HT1080 (cell line): ENCODE measurements at places on chromosomes 6 and 20.

DNA sequence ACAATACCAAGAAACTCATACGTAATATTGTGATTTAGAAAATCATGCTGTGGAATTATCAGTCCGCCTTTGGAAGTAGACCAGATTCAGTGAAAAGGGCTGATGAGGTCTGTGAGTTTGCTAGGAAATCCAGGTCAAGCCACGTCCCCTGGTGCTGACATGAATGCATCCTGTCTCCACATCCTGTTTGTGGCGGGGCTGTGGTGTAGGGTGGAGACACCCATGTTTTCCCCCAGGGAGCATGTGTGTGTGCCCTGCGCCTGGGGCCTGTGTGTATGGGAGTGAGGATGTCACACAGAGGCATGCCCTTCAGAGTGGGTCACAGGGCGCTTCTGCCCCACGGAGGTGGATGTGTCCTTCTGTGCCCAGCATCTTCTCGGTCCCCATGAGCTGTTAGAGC lies 109.1 kb downstream of the SASH1 start:
- DNase-seq = no peak

DNA sequence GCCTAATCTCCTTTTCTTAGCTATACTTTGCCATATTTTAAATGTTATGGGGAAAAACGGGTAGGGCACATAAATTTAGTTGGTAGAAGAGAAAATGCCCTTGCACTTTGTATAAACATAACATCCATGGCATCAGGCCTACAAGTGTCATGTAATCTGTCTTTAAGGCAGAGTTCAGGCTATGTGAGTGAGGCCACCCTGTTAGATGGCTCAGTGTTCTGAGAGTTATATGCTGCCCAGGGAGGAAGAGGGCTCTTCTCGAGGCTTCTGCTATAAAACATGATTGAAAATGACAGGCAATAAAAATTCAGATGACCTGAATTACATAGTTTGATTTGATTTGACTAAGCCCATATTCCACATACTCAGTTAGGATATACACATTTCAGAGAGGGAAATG lies 553.6 kb upstream of the MAP3K7 start:
- no peak for DNase-seq

DNA sequence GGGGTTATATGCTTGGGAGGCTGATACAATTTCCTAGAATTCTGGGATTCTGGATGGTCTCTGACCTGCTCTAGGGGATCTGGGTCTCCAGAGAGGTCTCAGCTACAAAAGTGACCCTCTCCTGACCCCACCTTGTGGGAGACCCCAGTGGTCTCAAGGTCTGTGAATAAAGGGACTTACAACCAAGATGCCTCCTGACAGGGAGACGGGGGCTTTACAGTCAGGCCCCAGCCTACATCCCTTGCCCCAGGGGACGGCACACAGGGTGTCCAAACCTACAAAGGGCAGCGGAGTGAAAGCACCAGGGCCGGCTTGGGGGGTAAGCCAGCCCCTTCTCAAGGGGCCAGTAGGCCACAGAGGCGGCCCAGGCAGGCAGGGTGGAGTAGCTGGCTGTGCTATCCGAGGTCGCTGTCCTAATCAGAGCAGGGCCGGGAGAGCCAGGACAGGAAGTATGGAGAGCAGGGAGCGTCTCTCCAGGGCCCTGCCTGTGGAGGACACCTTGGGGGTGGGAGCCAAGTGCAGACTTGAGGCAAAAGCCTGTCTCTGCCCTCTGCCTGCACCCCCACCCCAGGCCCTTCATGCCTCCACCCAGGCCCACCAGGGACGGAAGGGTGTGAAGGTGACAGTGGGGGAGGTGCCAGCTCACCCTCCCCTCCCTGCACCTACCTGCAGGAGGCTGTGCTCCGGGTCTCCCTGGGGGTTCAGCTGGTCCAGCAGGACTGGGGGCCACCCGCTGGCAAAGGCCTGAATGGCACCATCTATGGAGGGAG lies 3.5 kb downstream of the GFRA4 start:
- no peak for DNase-seq

GRCh38 chr6:111031151-111031550 lies 49.3 kb downstream of the RPF2 start:
- DNase-seq = no peak

DNA sequence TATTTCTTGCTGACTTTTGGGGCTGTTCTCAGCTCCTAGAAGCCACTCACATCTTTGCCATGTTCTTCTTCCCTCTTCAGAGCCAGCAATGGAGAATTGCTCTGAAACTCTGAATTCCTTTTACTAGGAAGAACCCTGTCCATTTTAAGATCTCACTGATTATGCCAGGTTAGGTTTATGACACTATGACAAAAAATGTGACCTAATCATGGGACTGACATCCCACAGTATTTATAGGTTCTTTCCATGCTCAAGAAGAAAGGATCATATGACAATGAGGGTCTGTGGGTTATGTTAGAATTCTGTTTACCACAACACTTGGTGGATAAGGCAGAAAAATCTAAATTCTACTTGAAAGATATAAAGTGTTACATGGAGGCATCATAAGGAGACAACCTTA lies 263.3 kb upstream of the CITED2 start:
- DNase-seq = no peak

DNA sequence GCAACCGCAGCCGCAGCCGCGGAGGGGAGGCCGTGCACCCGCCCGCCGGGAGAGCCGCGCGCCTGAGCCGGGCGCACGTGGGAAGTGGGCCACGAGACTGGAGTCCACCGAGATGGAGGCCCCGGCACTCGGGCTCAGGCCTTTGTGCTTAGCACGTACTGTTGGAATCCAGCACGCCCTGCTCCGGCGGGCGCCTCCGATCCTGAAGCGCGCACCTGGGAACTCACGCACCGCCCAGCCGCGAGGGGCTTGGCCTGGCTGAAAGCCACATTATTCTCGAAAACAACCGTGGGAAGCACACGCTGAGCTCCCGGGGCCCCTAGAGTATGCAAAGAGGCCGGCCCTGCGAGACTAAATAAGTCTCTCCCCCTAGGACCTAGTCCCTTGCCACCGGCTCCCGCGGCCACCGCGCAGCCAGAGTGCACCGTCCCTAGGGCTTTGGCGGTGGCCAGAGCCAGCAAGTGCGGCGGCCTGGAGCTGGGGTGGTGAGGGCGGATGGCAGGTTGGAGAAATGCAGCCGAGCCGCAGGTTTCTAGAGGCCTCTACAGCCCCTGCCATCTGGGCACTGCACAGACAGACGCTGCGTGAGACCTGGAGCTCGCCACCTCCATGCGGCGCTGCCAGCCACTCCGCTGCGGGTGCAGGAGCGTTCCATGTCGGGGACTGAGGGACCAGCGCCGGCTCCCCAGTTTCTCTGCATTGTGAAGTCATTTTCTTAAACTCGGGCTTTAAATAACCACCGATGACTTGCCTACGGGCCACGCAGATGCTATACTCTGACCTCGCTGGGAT lies 42.0 kb upstream of the LY86 start:
- DNase-seq = no peak
